Caco-2 (cell line): ENCODE measurements at places on chromosomes 7 and 10.

- DNase-seq, result no peak
Measured at GRCh38 chr10:20215547-20216152, 399.4 kb downstream of the PLXDC2 start.

DNA sequence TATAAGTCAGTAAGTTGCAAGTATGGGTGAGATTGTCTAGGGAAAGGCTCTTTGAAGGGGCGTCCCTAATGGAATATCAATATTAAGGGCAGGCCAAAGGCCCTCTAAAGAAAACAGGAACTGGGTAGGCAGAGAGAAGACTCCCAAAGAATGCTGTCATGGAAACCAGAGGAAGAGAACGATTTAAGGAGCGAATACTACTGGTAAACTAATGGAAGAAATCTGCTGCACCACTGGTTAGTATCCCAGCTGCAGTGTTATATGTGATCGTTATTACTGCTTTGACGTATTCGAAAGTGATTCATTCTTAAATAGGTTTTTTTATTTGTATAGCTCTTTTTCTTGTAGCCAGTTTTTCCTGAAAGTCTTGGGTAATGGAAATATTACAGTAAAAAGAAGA lies 1.3 kb downstream of the CASP2 start:
- DNase-seq, result no peak

GRCh38 chr7:30815388-30815854 lies 44.2 kb downstream of the MINDY4 start:
- no peak for DNase-seq

- DNase-seq, result no peak
Measured at GRCh38 chr7:116167177-116167576, 43.2 kb upstream of the TES start.

DNA sequence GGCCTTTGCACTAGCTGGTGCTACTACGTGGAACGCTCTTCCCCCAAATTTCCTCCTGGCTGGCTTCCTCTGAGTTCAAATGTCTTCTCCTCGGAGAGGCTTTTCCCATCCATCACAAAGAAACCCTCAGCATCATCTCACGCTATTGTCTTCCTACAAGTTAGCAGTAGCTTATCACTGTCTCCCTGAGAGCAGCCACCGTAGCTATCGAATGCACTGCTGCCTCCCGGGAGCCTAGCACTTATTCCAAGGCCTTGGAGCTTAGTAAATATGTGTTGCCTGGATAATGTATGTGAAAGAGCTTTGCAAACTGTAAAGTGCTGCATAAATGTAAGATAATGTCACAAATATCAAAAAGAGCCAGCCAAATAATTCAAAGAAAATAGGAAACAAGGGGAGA lies 124.4 kb downstream of the KCNMA1 start:
- no peak for DNase-seq

DNA sequence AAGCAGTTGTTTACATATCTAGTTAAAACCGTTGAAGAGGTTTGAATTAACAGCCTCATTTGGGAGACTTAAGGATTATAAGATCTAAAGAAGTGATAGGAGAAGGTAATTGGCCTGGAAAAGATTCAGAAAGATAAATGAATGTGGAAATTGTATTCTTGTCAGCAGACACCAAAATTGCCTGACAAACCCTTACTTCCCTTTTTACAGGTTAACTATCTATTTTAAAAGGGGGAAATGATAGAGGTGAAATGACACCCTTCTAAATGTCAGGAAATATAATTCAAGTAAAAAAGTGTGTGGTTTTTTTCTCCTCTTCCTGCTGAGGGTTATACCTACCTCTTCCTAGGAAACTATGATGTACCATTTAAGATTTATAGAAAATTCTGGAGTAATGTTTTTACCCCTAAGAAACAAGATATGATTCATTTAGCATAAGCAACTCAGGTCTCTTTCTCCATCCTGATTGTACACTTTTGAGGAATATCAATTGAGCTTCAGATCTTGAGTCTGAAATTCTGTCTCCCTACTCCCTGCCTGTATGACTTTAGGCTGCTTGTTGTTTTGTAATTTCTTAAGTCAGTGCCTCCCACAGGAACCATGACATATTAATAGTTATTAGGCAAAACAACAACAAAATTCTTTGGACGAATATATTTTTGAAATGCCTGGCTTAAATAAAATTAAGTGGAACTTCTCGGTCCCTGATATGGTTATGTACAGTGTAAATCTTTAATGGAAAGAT lies 250.4 kb downstream of the RNLS start:
- no peak for DNase-seq

GRCh38 chr7:99594948-99595745 lies 2.9 kb upstream of the TMEM225B start:
- no peak for DNase-seq

- no peak for DNase-seq
Measured at GRCh38 chr10:101772017-101772894, 3.7 kb downstream of the FGF8 start.

DNA sequence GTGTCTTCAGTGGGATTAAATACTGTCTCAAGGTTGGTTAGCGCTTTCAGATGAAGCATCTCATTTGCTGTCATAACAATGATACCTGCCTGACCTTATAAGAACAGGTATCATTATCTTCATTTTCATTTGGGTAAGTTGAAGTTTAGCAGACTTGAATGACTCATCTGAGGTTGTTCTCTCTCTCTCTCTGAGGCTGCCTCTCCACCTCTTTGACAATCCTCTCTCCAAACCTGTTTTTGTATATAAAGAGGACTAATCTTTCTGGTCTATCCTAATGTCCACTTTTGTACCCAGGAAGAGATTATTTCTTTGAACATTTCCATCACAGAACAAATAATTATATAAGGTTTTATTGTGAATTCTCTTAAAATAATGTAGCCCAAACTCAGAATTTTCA lies 291.4 kb downstream of the KLF6 start:
- DNase-seq, result no peak

- DNase-seq, result no peak
Measured at GRCh38 chr7:124618871-124619270, 146.7 kb downstream of the GPR37 start.

DNA sequence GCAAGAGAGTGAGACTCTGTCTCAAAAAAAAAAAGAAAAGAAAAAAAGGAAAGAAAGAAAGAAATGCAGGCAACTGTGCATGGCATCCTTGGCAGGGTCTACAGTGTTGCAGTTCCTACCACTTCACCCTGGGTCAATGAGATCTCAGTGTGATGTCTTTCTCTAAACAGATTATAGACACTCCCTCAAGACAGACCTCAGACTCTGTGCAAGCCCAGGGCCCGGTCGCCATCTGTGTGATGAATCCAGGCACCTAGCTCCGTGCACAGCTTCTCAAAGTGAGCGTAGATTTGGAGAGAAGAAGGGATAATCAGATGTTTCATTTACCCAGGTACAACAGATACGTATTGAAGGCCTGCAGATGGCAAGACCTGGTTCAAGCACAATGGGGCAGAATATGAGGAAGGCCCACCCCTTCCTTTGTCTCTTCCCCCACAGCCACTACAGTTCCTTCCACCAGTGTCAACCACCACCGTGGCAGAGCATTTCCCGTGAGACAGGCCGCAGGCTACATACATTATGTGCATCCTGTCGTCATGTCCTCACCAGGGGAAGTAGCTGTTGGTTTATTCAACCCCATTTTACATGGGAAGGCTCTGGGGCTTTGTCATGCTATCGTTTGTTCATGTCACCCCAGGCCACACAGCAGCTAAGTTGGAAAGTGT lies 471.7 kb upstream of the GALNT17 start:
- DNase-seq, result no peak

DNA sequence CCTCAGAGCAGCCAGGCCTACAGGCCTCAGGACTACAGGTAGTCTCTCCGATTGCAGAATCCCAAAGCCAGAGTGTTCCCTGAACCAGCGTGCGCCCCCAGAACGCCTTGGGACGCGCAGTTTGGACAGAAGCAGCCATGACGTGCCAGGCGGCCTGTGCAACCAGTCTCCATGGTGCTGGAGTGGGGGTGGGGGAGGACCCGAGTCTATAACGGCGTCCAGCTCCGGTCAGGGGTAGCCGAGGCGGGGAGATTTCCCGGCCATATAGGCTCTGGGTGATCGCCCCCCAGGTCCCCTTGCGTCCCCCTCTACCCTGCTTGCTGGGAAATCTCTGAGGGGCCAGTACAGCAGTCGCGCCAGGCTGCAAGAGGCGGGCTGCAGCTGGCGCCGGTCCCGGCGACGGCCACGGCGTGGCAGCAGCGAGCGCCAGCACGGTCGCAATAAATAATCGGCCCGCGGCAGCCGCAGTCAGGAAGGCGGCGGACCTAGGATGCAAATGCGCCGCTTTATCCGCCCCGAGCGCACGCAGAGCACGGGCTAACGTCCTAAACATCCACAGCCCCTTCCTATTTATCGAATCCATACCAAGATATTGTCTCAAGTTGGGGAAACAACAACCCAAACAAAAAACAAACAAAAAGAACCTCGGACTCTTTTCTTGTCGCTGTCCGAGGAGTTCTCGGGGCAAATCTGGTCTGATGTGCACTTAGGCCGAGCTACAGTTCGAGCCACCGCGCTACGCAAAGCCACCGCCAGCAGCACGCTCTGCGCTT lies 1.6 kb downstream of the HOXA3 start:
- peak; percentile 85 for DNase-seq

DNA sequence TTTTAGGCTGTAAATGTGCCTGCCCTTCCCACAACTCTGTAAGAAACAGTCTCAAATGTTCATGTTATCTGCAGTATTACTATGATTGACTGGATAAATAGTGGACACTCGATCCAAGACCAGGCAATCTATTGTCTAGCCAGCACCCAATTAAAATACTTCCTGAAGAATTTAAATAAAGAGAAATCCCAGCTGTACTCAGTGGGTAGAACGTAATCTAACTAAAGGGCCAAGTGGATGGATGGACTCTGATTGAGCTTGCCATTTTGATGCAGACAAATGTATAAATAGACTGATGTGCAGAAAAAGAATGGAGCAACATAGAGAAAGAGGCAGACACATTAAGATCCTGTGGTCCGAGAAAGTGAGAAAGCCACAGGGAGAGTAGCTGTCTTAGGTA lies 158.0 kb downstream of the IPMK start:
- no peak for DNase-seq
